Osteoblast (primary cell): ENCODE measurements at places on chromosomes 7 and 10. TPM values are rescaled to one million over a fixed set of nuclear protein-coding genes. Genes with fewer than 3 reads are reported as not detected.

GRCh38 chr10:71487726-71488125 lies 91.0 kb downstream of the CDH23 start:
- peak; percentile 72 for DNase-seq

DNA sequence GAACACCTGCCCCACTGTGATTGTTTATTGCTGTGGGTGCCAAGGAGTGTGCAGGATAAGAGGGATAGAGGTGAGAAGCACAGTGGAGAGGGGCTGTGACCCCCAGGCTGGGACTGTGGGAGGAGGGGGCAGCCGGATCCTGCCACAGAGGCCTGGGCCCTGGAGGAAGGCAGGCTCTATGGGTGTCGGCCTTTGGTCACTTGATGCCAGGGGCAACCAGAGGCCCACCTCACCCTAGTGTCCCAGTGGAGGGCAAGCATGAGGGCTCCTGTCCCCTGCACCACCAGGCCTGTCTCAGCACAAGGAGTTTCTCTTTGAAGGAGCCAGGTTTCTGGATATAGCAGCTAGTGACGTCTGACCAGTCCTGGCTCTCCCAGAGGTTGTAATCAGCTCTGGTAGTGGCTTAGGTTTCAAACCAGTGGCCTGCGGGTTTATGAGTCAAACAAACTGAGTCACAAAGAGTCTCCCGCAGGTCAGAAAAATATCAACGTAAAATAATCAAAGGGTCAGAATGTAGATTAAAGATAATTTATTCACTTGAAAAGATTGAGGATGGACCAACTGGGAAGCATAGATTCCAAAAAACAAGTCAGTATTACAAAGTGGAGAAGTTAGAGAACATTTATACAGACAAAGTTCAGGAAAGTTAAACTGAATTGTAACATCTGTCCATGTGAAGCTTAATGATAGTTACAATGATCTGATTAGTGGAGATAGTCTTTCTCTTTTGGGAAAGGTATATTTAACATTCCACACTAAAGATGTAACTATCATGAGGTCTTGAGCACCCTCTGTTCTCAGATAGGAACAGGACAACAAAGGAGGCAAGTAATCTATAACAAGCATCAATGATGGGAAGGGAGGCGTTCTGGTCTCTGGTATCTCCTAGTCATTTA lies 37.2 kb upstream of the ZNF488 start:
- DNase-seq: peak; percentile 96

CHN2 gene
- total RNA-seq: under 0.01 TPM in 1 of 2 replicates, not detected in the other

OR2A1 gene
- total RNA-seq: 0.29 and 0.36 TPM in 2 replicates

DNA sequence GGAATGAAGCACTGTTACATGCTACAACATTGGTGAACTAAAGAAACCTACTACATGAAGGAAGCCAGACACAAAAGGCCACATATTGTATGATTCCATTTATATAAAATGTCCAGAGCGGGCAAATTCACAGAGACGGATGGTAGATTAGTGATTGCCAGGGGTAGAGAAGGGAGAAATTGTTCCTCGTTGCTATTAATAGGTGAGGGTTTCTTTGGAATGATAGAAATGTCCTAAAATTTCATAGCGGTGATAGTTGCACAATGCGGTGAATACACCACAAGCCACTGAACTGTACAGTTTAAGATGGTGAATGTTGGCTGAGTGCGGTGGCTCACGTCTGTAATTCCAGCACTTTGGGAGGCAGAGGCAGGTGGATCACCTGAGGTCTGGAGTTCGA lies 29.0 kb downstream of the DENND2A start:
- DNase-seq: no peak

PRLHR gene
- total RNA-seq: not detected in 2 replicates

NCF1 gene
- under 0.01 TPM in 1 of 2 replicates, not detected in the other for total RNA-seq

- no peak for DNase-seq
Measured at GRCh38 chr7:26043801-26044200, 108.2 kb upstream of the NFE2L3 start.

- DNase-seq: no peak
Measured at GRCh38 chr10:131626274-131626673, 274.5 kb upstream of the PPP2R2D start.

VWC2 gene
- total RNA-seq: not detected in 2 replicates

GRCh38 chr10:3192856-3193635 lies 20.5 kb upstream of the PITRM1 start:
- DNase-seq: peak; percentile 96

SBDS gene
- 78.9 and 83.7 TPM in 2 replicates for total RNA-seq
